ENCODE measurements at places on chromosomes 4 and X.

- H3K27me3 ChIP-seq: no peaks in the 10 kb centered on the region
- no peaks in the 10 kb centered on the region for H3K36me3 ChIP-seq
- H3K4me1 ChIP-seq: peaks cover 22% of the 10 kb centered on the region
- H3K4me3 ChIP-seq: no peak overlapping the region
These were observed 28.1 kb downstream of the SLC16A2 start for GRCh38 chrX:74449322-74449936.

DNA sequence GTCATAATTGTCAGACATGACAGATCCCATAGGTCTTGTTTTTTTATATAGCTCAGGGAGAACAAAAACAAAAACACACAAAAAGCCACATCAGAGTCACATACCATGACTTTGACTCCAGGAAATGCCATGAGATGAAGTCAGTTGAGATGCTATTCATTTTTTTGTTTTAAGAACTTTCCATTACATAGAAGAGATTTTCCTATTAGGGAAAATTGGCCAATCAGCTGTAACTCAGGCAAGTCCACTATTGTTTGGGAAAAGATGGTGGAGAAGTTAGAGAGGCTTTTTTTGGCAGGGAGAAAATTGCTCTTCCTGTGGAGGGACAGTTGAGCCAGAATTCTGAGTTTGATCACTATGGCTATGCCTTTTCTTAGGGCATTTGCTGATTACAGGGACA is 72.6 kb downstream of the SMARCA5 start:
- no peak overlapping the region for H3K4me3 ChIP-seq
- DNase-seq: peak; percentile 53
- H3K36me3 ChIP-seq: no peaks in the 10 kb centered on the region

DNA sequence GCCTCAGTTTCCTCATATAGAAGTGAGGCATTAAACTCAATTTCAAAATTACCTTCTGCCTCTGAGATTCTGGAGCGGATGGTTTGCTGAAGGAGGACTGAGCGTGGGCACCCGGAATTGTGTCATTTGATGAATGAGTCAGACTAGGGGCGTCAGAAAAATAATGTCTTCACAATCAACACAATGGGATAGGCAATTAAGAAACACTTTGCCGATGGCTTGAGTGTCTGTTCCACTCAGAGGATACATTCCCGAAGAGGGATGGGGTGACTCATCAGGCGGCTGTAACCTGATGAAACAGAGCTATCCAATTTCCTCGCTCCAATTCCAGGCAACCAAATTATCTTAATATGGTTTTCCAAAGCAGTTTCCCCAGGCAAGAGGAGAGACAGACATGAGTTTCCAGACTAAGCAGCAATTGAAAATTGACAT is 1.2 kb upstream of the CHRNA9 start:
- no peak overlapping the region for H3K4me3 ChIP-seq
- no peaks in the 10 kb centered on the region for H3K27me3 ChIP-seq
- H3K27ac ChIP-seq: no peak overlapping the region
- peaks cover 25% of the 10 kb centered on the region for H3K4me1 ChIP-seq

GRCh38 chr4:75705198-75705977 is 19.0 kb upstream of the USO1 start:
- no peaks in the 10 kb centered on the region for H3K36me3 ChIP-seq
- no peak for DNase-seq
- no peaks in the 10 kb centered on the region for H3K27me3 ChIP-seq
- no peaks in the 10 kb centered on the region for H3K4me1 ChIP-seq
- H3K4me3 ChIP-seq: no peak overlapping the region
- no peak overlapping the region for H3K27ac ChIP-seq

DNA sequence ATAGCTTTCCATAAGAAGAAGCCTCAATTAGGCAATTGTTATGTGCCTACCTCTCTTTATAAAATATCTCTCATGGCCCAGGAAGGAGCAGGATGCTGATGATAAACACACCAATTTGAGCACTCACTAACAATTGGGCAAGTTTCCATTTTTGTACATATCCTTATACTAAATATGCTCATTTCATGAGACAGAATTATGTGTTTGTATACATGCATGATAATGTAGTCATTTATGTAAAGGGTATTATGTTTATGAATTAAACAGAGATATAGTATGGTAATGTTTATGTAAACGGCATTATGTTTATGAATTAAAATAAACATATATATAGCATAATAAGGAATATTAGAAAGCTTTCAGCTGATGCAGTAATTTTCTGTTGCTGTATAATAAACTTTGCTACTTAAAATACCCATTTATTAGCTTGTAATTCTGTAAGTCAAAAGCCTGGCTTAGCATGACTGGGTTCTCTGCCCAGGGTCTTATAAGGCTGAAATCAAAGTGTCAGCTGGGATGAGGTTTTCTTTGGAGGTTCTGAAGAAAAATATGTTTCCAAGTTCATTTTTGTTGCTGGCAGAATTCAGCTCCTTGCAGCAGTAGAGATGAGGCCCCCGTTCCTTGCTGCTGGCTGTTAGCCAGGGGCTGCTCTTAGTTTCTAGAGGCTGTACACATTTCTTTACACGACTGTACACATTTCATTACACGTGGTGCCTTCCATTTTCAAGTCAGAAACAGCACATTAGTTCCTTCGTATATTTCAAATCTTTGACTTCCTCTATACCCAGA is 89.0 kb downstream of the GLRA2 start:
- no peak for DNase-seq
- H3K27me3 ChIP-seq: no peaks in the 10 kb centered on the region
- H3K4me1 ChIP-seq: no peaks in the 10 kb centered on the region
- H3K4me3 ChIP-seq: no peak overlapping the region
- H3K27ac ChIP-seq: no peak overlapping the region

DNA sequence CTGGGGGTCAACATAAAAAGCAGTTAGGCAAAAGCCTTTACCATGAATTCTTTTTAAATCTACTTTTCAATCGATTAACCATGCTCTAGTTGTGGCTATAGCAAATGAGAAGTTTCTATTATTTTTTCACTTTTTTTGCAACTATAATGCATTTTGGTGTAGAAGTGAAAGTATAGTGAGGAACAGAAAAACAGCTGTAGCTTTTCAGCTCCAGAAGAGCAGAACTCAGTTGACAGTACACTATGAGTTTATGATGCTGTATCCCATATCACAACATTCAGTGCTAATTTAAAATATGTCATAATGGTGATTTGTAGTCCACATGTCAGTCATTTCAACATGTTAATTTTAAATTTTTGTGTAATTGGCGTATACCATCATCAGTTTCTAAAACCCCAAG is 8.7 kb upstream of the MUC7 start:
- H3K36me3 ChIP-seq: no peaks in the 10 kb centered on the region
- H3K4me3 ChIP-seq: no peak overlapping the region
- H3K4me1 ChIP-seq: no peaks in the 10 kb centered on the region
- H3K27me3 ChIP-seq: no peaks in the 10 kb centered on the region
- H3K27ac ChIP-seq: no peak overlapping the region
- no peak for DNase-seq

GRCh38 chrX:40108162-40108958 is 10.6 kb upstream of the BCOR start:
- peaks cover 12% of the 10 kb centered on the region for H3K4me1 ChIP-seq
- peak; percentile 83 for DNase-seq
- peak overlapping the region; percentile 37 for H3K27ac ChIP-seq

DNA sequence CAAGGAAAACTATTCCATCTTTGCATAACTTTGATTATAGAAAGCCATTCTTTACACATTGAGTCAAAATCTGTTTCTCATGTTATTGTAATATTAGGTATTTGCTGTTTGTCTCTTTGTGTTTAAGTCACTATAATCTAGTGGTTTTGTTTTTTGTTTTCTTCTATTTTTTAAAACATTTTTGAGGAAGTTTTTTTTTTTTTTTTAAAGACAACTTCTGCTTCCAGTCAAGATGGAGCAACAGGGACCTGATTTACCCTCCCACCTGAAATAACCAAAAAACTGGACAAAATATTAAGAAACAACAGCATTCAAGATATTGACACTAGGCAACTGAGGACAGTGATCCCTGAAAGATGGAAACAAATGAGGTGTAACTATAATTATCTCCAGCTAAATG is 18.4 kb upstream of the NSUN7 start:
- peaks cover 6% of the 10 kb centered on the region for H3K27me3 ChIP-seq
- no peak for DNase-seq
- H3K36me3 ChIP-seq: no peaks in the 10 kb centered on the region
- H3K27ac ChIP-seq: no peak overlapping the region
- no peak overlapping the region for H3K4me3 ChIP-seq

- no peak overlapping the region for H3K4me3 ChIP-seq
- no peak for DNase-seq
- no peaks in the 10 kb centered on the region for H3K36me3 ChIP-seq
- no peaks in the 10 kb centered on the region for H3K27me3 ChIP-seq
- H3K27ac ChIP-seq: no peak overlapping the region
- H3K4me1 ChIP-seq: no peaks in the 10 kb centered on the region
These were observed 264.3 kb downstream of the NPFFR2 start for GRCh38 chr4:72295966-72296557.

- H3K4me1 ChIP-seq: no peaks in the 10 kb centered on the region
- DNase-seq: no peak
These were observed 161.2 kb upstream of the AGTR2 start for GRCh38 chrX:116009346-116009745.

- H3K36me3 ChIP-seq: no peaks in the 10 kb centered on the region
- DNase-seq: no peak
- H3K27me3 ChIP-seq: no peaks in the 10 kb centered on the region
- no peak overlapping the region for H3K27ac ChIP-seq
- H3K4me3 ChIP-seq: no peak overlapping the region
These were observed 56.8 kb downstream of the CXCL13 start for GRCh38 chr4:77662396-77662795.

GRCh38 chr4:4868040-4868757 is 8.7 kb downstream of the MSX1 start:
- no peaks in the 10 kb centered on the region for H3K36me3 ChIP-seq
- H3K4me1 ChIP-seq: no peaks in the 10 kb centered on the region
- H3K27ac ChIP-seq: no peak overlapping the region
- H3K4me3 ChIP-seq: no peak overlapping the region
- DNase-seq: peak; percentile 74

GRCh38 chr4:103887191-103887590 is 167.4 kb upstream of the TACR3 start:
- no peaks in the 10 kb centered on the region for H3K27me3 ChIP-seq
- H3K36me3 ChIP-seq: no peaks in the 10 kb centered on the region
- H3K4me3 ChIP-seq: no peak overlapping the region

- no peak overlapping the region for H3K4me3 ChIP-seq
- H3K36me3 ChIP-seq: no peaks in the 10 kb centered on the region
- H3K27me3 ChIP-seq: no peaks in the 10 kb centered on the region
- no peak for DNase-seq
These were observed 1083.9 kb upstream of the INTU start for GRCh38 chr4:126548890-126549289.

DNA sequence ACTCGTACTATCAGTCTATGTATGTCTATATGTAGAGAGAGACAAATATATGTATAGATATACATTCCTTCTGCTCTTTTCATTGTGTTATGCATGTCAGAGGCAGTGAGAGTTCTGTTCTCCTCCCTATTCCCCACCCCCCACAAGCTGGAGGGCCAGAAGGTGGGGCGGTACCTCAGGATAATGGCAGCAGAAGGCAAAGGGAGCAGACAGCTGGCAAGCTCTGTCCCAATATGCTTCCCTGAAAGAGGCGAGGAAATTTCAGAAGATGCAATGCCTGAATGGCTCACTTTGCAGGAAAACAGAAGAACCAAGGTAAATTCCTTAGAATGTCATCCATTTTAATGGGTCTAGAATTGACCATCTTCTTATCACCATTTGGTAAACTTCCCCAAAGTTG is 114.4 kb downstream of the NAA11 start:
- H3K27ac ChIP-seq: no peak overlapping the region
- no peaks in the 10 kb centered on the region for H3K4me1 ChIP-seq
- DNase-seq: no peak
- H3K4me3 ChIP-seq: no peak overlapping the region

DNA sequence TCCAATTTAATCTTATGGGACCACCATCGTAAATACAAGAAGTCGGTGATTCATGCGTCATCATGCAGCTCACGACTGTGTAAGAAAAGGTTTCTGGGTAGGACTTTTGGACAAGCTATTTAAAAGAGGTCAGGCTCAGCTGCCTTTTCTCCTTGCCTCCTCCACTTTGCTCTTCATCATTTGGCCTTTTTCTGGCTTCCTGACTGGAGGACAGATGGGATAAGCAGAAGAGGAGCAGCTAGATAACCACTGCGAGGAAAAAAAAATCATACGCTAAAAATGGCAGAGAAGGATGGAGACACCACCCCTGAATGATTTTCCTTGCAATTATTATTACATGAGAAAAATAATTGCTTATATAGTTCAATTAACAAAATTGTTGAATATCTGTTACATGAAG is 294.3 kb upstream of the FSTL5 start:
- no peak for DNase-seq
- H3K27ac ChIP-seq: no peak overlapping the region
- H3K4me3 ChIP-seq: no peak overlapping the region
- no peaks in the 10 kb centered on the region for H3K4me1 ChIP-seq
- no peaks in the 10 kb centered on the region for H3K36me3 ChIP-seq
- H3K27me3 ChIP-seq: no peaks in the 10 kb centered on the region

- peaks cover 9% of the 10 kb centered on the region for H3K36me3 ChIP-seq
- H3K4me1 ChIP-seq: peaks cover 11% of the 10 kb centered on the region
- peak; percentile 91 for DNase-seq
- H3K27ac ChIP-seq: peak overlapping the region; percentile 86
These were observed 863 bp upstream of the FAM193A start for GRCh38 chr4:2535376-2536192.

DNA sequence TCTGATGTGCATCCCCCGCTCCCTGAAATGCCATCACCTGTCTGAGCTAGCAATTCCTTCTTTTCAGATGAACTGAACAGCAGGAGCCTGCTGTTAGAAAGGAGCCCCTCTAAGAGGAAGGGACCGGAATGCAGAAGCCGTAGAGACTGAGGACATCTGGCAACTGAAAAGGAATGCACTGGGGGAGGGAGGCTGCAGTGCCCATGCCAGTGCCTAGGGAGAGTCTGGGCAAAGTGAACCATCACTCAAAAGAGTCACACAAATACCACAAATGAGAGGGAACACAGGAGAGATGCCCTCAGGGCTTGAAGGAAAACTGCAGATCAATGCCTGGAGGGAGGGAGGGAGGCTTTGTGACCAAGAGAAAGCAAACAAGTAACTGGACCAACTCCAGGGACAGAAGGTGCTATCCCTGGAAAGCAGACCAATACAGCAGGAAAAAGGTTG is 93.9 kb upstream of the CBR4 start:
- H3K4me3 ChIP-seq: no peak overlapping the region
- peaks cover 39% of the 10 kb centered on the region for H3K4me1 ChIP-seq
- DNase-seq: no peak
- H3K27ac ChIP-seq: peak overlapping the region; percentile 32

GRCh38 chrX:130975947-130976346 is 72.9 kb upstream of the ENOX2 start:
- no peak overlapping the region for H3K27ac ChIP-seq
- peaks cover 11% of the 10 kb centered on the region for H3K27me3 ChIP-seq
- no peaks in the 10 kb centered on the region for H3K4me1 ChIP-seq
- no peaks in the 10 kb centered on the region for H3K36me3 ChIP-seq

DNA sequence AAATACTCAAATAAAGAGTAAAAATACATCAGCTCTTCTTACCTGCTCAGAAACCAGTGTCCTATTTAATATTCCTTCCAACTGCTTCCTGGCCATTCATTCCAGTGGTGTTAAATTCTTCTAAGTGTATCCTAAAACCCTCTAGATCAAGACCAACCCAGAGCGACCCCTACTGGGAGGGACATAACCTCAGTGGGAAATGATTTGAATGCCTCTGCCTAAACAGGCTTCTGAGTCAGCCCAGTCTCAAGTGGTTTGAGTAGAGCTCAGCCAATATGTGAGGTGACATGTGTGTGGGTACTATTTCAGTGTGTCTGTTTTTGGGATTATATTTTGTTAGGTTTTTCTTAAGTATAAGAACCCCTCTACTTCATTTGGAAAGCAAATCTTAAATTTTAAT is 133.6 kb upstream of the ARHGEF9 start:
- H3K4me3 ChIP-seq: no peak overlapping the region
- H3K27me3 ChIP-seq: no peaks in the 10 kb centered on the region

- DNase-seq: no peak
- H3K4me1 ChIP-seq: no peaks in the 10 kb centered on the region
- H3K27ac ChIP-seq: no peak overlapping the region
- H3K4me3 ChIP-seq: no peak overlapping the region
These were observed 40.5 kb downstream of the MED14 start for GRCh38 chrX:40694802-40695201.

Measured in osteoblast (primary cell).